Smooth muscle cell of the brain vasculature (primary cell): ENCODE measurements at places on chromosomes 7 and 10.

DNA sequence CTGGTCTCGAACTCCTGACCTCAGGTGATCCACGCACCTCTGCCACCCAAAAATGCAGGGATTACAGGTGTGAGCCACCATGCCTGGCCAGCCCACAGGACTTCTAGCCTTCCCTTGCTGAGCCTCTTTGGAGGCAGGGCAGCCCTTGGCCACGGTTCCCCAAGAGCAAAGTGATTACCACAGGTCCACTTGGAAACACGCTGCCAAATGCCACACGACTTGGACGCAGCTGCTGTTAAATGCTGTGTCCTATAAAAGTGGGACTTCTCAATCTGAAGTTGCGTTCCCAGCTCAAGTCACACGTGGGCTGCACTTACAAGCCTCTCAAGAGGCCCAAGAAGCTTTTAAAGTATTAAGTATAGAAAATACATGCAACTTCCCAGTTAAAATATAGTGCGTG lies 30.1 kb downstream of the CTBP2 start:
- DNase-seq: no peak

GRCh38 chr10:33913194-33913593 lies 578.7 kb upstream of the NRP1 start:
- no peak for DNase-seq

- DNase-seq: no peak
Observed at GRCh38 chr10:52283174-52283573, 30.9 kb upstream of the DKK1 start.

GRCh38 chr10:121024905-121025584 lies 173.9 kb downstream of the WDR11 start:
- no peak for DNase-seq

- DNase-seq: no peak
Observed at GRCh38 chr10:5571826-5572225, 47.1 kb downstream of the CALML3 start.

- peak; percentile 10 for DNase-seq
Observed at GRCh38 chr7:117157241-117158209, 165.3 kb downstream of the WNT2 start.

GRCh38 chr10:35927990-35928488 lies 285.9 kb upstream of the FZD8 start:
- DNase-seq: no peak

DNA sequence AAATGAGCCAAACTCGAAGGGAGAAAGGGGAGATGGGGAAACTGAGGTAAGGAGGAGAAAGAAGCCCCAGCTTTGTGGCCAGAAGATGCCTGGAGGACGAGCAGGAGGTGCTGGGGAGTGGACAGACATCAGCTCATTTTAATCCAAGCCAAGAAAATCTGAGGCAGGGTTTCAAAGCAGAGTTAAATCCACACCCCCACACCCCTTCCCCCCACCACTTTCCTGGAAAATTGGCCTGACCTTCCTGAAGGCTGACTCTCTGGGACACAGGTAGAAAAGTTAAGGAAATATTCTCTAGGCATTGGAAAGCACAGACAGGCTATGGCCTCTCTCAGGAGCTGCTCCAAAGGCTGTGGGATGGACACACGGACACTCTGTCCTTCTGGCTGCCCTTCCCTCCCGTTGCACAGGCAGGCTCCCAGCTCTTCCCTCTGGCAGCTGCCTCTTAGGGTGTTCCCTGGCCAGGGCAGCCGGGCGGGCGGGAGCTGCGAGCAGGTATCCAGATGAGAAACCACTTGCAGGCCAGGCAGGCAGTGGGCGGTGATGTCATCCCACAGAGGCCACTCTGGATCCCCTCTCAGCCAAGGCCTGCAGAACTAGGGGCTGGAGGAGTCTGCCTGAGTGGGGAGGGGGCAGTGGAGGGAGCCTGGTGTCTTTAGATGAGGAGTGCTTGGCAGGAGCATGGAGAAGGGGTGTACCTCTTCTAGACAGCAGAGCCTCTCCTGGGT lies 171.8 kb downstream of the NEURL1 start:
- no peak for DNase-seq

GRCh38 chr10:124307591-124307990 lies 111.1 kb downstream of the OAT start:
- DNase-seq: no peak

- no peak for DNase-seq
Observed at GRCh38 chr10:3692387-3692999, 92.5 kb downstream of the KLF6 start.

- no peak for DNase-seq
Observed at GRCh38 chr7:55140941-55141278, 122.1 kb downstream of the EGFR start.

GRCh38 chr10:110006358-110007160 lies 1.2 kb upstream of the ADD3 start:
- no peak for DNase-seq

- DNase-seq: no peak
Observed at GRCh38 chr7:11831156-11831735, 752 bp downstream of the THSD7A start.

DNA sequence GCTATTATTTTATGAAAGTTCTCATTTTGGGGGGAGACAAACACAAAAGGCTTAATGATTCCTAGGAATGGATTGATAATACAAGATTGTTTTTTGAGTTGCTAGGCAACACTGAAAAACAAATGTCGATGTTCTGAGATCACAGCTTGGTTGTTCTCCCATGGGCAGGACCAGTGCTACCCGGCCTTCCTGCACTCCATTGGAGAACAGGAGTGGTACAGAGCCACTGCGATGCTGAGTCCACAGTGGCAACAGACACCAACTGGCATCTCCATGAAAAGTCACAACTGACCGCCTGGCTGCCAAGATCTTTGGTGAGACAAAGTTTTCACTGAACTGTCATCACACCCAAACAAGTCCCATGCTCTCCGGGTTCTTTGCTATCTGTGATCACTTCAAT lies 68.9 kb upstream of the NMT2 start:
- no peak for DNase-seq

DNA sequence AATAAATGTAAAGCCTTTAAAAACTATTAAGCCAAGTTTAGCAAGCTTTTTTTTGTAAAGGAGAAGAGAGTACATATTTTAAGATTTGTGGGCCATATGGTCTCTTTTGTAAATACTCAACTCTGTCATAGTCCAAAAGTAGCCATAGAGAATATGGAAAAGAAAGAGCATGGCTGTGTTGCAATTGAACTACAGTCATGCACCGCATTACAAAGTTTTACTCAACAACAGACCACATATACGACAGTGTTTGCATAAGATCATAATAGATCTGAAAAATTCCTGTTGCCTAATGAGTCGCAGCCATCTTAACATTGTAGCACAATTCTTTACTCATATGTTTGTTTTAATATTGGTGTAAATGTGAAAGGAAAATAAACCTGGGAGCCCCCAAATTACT lies 440.8 kb downstream of the HTR7 start:
- no peak for DNase-seq

DNA sequence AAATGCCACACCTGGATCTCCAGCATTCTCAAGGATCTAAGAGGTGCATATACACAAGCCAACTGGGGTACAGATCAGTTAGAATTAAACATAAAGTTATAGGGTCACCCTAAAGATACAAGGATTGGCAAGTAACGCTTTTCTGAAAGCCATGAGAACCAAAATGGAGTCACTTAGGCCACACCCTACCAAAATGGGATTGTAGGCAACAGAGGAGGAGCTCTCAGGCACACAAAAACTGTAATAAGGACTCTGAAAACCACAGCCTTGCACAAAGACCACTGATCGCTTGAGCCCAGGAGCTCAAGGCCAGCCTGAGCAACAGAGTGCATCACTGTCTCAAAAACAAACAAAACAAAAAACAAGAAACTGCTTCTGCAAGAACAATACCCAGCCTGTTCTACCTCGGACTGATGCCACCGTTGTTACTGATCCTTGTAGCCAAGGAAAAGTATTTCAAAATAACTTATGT lies 35.5 kb downstream of the SVOPL start:
- DNase-seq: no peak

DNA sequence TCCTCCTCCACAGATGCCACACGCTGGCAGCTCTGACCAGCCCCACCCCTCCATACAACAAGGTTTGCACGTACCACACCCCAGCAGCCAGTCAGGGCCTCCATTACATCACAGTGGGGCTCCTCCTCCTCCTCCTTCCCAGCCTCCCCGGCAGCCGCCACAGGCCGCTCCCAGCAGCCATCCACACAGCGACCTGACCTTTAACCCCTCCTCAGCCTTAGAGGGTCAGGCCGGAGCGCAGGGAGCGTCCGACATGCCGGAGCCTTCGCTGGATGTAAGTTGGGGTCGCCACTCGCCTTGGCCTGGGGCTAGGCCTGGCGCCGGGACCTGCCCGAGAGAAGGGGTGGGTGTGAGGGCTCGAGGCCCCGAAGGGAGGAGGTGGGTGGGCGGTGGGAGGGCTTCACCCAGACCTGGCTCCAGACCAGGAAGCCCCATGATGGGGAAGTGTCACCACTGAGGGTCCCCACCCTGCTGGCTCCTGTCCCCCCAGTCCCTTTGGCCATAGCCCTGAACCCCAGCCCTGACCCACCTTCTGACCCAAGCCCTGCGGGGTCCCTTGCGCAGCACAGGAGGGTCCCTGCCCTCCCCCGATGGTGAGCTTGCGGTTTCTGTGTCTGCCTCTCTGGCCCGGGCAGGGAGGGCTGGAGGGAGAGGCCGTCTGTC lies 36.2 kb upstream of the PPIF start:
- no peak for DNase-seq

GRCh38 chr10:114870486-114870885 lies 48.9 kb downstream of the FHIP2A start:
- DNase-seq: no peak

DNA sequence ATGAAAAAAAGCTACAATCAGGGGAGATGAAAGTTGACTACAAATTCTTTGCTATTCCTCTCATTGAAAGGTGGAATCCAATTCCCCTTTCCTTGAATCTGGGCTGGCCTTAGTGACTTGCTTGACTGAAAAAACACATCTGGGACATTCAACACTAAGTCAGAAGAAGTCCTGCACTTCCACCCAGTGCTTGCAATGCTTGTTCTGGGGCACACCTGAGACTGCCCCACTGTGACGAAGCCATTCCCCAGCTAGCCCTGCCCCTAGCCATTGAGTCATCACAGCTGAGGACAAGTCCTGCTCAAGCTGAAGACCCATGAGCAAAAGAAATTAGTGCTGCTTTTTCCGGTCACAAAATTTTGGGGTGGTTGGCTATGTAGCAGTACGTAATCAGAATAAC lies 19.2 kb upstream of the GRID1 start:
- no peak for DNase-seq

DNA sequence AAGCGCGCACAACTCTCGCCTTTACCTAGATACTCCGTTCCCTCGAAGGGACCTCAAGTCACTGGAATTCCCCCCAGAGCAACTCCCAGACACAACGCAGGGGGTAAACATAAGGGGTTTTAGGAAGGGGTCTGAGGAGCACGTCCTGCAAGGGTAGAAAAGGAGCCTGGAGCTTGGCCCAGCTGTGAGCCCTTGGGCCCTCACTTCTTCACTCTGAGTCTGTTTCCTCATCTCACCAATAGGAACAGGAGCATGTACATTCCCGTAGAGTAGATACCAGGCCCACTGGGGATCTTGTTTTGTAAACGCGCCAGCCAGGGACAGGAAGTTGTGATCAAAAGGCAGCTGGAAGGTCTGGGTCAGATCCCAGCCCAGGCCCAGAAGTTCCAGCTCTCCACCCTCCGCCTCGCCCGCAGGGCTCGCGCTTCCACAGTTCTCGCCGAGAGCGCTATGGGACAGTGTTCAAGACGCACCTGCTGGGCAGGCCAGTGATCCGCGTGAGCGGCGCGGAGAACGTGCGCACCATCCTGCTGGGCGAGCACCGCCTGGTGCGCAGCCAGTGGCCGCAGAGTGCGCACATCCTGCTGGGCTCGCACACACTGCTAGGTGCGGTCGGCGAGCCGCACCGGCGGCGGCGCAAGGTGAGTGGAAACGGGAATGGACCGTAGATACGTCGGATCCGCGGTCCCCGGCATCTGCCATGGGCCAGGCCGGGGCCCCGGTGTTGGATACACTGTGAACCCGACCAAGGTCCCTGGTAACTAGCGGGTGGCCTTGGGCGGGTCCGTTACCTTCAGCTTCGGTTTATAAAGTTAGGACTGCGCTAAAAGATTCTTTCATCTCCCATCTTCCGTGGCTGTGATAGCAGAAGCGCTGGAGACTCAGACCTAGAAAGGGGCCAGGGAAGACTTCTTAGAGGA lies 1.3 kb downstream of the CYP26C1 start:
- no peak for DNase-seq

- no peak for DNase-seq
Observed at GRCh38 chr7:64314566-64314965, 805 bp downstream of the ZNF736 start.

DNA sequence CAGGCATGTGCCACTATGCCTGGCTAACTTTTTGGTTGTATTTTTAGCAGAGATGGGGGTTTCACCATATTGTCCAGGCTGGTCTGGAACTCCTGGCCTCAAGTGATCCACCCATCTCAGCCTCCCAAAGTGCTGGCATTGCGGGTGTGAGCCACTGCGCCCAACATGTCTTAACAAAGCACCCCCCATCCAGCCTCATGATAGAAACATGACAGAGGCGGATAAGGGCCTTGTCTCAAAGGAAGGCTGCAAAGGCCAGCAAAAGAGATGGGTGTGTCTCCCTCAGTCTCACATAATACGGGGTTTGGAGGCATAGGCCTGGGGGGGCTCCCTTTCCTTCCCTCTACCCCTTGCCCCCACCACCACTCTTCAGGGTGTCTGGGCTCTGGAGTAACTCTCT lies 93.2 kb downstream of the SH3PXD2A start:
- DNase-seq: no peak

GRCh38 chr7:148883266-148884048 lies 634 bp downstream of the EZH2 start:
- no peak for DNase-seq

- DNase-seq: no peak
Observed at GRCh38 chr7:130683026-130683425, 3.3 kb downstream of the TSGA13 start.

- no peak for DNase-seq
Observed at GRCh38 chr7:144036302-144036885, 12.4 kb upstream of the OR2A5 start.

GRCh38 chr7:137601642-137602041 lies 245.1 kb downstream of the DGKI start:
- DNase-seq: no peak

DNA sequence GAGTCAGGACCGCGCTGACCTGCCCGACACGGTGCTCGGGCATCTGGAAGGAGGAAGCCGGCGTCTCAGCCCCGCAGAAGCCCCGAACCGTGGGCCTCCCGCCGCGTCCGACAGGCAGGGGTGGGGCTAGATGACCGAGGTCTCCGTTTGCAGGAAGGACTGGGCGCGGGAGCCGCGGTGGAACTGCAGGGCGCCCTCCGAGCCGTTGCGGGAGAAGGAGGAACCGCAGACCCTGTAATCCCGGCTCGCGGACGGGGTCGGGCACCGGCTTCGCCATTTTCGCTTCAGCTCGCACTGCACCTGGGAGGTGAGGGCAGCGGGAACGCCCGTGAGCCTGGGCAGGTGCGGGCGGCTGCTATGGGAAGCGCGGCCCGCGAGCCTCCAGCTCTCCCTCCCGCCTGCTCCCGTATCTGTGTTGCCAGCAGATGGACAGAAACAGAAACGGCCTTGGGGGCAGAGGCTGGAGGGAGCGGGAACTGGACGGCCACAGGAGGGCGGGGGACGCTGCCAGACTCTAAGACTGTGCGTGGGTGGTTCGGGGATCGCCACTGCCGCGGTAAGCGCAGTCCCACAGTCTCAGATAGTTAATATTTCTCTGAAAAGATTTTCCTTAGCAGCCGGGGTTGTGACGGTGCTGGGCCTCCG lies 114.1 kb downstream of the VIPR2 start:
- no peak for DNase-seq

GRCh38 chr7:28709748-28710147 lies 248.4 kb downstream of the TRIL start:
- no peak for DNase-seq
